ENCODE measurements at places on chromosomes 5 and 9.

DNA sequence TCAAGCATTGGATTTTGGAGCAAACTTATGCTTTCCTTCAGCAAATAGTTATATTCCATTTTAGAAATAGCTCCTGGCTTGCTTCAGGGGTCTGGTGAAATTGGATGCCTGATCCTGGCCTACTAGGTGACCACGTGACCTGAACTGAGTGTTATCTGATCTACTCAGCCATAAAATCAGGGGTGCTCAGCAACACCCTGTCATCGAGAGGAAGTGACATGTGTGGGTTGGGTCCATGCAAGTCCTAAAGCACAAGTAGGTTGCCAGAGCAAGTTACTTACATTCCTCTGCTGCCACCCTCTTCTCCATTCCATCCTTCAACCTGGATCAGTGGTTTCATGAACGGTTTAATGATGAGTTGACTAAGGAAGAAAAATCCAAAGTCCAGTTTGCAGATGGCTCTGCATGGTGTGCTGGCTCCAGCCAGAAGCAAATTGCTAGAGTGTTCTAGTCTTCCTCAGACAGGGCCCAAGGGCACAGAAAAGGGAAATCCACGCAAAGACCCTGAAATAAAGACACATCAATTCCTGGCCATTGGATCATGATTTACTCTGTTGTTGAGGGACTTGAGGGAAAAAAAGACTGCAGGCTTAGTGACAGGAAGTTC is 2.8 kb upstream of the FAM193B start:
- peak; percentile 39 for DNase-seq

DNA sequence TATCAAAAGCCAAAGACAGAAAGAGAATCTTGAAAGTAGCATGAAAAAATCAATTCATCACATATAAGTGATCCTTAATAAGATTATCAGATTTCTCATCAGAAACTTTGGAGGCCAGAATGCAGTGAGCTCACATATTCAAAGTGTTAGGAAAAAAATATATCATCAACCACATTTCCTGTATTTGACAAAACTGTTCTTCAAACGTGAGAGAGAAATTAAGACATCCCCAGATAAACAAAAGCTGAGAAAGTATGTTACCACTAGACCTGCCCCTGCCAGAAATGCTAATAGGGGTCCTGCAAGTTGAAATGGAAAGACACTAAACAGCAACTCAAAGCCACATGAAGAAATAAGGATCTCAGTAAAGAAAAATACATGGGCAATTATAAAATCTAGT is 29.9 kb downstream of the HACD4 start:
- DNase-seq: no peak

- no peak for DNase-seq
Measured at GRCh38 chr5:8360012-8360411, 491.1 kb downstream of the MTRR start.

- no peak for DNase-seq
Measured at GRCh38 chr9:110688329-110688728, 19.7 kb downstream of the MUSK start.

DNA sequence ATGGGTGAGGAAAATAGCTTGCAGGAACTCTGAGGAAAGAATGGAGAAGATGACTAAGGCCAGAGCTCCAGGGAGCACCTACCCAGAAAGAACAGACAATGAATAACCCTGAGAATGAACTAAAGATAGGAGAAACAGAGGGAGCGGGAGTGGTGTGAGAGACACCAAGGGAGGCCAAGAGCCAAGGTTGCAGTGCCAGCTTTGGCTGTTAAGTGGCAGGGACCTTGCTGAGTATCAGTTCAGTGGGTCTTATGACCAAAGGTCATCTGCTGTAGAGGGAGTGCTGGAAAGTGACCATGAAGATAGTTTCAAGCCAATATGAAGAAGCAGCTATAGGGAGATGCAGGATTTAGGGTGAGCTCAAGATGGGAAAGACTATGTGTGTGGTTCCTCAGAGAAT is 16.7 kb downstream of the P4HA2 start:
- no peak for DNase-seq

DNA sequence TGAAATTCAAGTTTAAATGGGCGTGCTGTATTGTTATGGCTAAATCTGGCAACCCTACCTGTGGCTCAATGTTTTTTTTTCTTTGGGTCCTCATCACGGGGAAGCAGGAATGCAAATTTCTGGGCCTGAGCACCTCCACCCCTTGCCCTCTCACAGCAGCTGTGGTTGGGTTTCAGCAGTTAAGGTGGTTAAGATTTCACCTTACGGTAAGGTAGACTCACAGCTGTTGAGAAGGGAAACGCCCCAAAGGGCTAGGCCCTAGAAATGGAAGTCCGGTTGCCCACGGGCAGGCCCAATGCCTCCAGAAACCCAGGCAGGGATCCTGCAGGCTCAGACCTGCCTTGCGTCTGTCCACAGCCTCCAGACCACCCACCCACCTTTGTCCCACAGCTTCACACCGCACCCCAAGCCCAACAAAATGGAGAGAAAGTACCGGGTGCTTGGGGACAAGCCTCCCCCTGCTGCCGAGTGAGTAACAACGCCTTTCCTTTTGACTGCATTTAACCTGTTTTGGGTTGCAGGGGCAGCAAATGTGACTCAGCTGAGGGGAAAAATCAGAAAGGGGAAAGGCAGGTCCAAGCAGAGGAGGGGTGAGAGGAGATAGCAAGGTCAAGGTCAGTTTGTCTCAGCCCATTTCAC is 48.1 kb upstream of the TDRD7 start:
- DNase-seq: no peak

All from HuH-7.5 (cell line).